ENCODE measurements at places on chromosomes 7 and 10.

- DNase-seq = no peak
Observed at GRCh38 chr10:1198453-1199344, 142.5 kb downstream of the WDR37 start.

GRCh38 chr10:121910673-121911420, 17.0 kb downstream of the ATE1 start:
- DNase-seq = no peak

DNA sequence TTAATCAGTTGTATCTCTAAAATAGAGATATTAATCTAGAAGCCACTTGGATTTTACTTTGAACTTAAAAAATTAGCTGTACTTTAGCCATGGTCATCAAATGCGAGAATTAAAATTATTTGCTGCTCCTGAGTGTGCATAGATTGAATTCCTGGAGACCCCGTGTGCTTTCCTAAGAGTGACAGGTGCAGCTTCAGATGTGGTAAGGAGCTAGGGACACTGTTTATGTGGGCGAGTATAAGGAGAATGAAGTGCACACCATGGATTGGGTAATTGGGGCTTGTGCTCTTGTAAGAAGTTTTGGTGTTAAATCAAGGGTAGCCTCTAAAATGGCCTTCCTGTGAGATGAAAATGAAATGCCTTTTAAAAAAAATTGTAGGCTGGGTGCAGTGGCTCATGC, 9.8 kb downstream of the PLCE1 start:
- DNase-seq = no peak

GRCh38 chr10:132521466-132522102, 16.0 kb upstream of the INPP5A start:
- no peak for DNase-seq

DNA sequence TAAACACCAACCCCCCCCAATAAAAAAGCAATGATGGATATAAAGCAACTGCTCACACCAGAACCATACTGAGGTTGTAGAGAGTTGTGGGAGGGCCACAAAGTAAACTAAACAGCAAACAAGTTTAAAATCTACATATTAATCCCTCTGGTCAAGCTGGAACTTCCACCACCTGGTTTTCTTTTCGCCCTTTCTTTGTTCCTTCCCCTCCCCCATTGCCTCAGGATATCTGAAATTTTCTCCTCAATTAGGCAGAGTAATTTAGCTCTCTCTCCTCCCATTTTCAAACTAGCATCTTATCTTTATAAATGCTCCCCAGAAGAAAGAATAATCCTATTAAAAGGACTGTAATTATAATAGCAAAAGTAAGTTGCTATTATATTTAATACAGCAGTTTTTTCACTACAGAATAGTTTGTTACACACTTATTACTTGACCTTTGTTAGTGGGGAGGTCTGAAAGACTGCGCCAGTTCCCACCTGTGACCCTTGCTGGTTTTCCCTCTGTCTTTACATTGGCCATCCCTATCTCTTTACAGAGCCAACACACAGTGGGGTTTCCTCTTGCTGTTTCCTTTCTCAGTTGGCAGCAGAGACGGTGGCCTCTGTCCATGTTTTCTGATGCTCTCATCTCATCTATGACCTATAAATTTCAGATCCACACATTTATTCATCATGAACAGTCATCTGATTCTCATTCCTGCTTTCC, 235.4 kb downstream of the RNLS start:
- no peak for DNase-seq

GRCh38 chr10:92569071-92569470, 4.8 kb downstream of the IDE start:
- DNase-seq = no peak

GRCh38 chr7:818031-818699, 14.1 kb upstream of the SUN1 start:
- DNase-seq = no peak
